Amniotic stem cell (primary cell): ENCODE measurements at places on chromosomes 1 and 21.

DNA sequence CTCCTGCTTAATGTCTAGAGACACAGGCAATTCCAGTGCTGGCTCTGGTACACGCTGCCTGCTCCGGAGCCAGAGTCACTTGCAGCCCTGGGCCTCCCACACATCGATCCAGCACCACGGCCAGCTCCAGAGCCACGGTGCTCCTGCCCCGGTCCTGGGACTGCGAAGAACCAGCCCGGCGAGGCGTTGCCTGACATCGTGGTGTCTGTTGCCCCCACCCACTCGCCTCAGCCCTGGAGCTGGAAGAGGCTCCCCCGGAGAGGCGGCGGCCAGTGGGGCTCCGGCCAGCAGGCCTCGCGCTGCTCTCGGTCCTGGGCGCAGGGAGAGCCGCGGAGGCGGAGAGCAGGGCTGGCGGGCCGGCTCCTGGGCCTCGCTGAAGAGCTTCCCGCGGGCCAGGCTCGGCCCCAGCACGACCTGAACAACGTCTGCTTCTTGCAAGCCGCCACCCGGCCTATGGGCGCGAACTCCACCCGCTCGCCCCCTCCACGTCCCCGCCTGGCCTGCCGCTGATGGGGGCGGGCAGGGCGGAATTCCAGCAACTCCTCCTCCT, 364.8 kb downstream of the CEP170 start:
- no peak for DNase-seq

DNA sequence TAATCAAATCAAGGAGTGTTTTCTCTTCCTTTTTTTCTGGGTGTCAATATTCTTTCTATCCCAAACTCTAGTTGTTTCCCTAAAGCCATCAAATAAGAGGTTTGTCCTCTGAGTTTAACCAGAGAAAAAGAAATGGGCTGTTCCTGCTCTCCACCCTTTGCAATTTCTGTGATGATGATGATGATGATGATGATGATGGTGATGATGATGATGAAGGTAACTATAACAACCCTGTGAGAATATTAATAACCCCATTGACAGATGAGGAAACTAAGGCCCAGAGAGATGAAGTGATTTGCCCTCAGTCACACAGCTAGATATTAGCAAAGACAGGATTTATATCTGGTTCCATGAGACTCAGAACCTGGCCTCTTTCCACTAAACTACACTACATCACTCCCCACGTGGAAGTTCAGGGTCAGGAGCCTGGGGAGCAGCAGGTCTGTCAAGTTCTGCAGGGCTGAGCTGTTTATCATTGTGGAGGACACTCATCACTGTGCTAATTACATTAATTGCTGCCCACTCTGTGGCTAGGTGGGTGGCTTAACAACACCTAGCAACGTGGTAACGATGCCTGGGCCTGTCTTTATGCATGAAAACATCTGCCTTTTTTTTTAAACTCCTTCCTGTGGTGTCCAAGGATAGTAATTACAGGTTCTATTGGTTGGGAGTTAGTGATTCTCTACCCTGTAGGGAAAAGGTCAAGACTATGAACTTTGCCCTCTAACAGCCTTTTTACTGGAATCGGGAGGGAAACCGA, 19.0 kb upstream of the JUN start:
- DNase-seq = no peak

DNA sequence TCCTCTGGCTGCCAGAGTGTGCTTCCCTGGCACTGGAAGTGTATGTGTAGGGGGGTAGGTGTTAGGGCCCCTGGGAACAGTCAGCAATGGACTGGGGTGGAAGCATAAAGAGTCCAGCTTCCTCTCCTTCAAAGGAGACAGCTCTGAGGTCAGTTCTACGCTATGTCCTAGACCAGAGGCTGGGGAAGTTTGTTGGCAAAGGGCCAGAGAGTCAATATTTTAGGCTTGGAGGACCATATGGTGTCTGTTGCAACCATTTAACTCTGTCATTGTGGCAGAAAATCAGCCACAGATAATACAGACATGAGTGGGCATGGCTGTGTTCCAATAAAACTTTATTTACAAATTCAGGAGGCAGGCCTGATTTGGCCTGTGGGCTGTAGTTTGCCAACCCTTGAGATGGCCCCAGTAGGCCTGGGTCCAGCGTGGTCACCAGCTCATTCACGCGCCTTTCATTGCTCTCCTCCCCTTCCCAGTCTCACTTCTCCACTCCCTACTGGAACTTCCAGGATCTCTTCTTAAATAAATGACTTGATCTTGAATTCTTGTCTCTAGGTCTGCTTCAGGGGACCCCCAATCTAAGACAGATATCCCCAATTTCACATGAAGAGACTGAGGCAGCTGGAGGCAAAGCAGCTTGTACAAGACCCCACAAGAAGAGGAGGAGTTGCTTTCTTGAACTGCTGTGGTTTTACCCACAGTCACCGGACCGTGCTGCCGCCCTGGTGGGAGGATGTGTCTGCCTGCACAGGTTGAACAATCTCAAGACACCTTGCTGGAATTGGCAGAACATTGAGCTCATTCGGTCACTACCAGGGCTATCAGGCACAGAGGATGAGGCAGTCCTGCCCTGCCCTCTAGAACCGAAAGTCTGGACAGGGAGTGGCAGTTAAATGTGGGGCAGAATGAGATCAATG, 162.4 kb upstream of the POU3F1 start:
- DNase-seq = no peak

GRCh38 chr1:85629532-85629920, 49.0 kb downstream of the CCN1 start:
- DNase-seq = no peak

DNA sequence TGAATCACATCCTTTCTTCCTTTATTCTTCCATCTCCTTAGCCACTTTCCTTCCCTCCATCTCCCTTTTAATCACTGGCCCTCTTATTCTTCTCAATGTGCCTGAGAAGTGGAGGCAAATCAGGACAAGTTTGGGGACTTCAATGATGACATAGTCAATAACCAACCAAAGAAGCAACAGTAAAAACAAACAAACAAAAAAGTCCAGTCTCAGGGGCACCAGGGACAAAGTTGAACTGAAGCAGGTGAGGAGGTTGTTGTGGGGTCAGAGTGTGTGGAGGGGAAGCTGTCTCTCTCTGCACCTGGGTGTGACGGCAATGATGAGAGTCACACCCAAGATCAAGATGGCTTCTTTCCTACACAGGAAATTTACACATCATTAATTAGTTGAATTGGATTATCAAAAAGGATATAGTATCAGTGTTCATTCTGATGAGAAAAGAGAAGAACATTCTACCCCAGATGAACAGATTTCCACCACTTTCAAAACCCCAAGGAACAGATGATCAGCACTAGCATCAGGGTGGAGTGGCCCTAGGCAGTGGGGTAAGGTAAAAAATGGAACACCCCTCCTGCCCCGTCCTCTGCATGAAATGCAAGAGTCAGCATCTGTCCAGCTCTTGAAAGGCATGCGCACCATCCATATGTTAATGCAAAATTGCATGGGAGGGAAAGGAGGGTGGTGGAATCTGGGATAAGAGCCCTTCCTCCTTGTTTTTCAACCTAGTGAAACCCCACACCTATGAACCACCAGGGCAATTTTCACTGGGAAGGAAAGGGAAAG, 32.6 kb downstream of the HSD3B2 start:
- no peak for DNase-seq

GRCh38 chr21:42208801-42209490, 10.0 kb upstream of the ABCG1 start:
- DNase-seq = no peak

DNA sequence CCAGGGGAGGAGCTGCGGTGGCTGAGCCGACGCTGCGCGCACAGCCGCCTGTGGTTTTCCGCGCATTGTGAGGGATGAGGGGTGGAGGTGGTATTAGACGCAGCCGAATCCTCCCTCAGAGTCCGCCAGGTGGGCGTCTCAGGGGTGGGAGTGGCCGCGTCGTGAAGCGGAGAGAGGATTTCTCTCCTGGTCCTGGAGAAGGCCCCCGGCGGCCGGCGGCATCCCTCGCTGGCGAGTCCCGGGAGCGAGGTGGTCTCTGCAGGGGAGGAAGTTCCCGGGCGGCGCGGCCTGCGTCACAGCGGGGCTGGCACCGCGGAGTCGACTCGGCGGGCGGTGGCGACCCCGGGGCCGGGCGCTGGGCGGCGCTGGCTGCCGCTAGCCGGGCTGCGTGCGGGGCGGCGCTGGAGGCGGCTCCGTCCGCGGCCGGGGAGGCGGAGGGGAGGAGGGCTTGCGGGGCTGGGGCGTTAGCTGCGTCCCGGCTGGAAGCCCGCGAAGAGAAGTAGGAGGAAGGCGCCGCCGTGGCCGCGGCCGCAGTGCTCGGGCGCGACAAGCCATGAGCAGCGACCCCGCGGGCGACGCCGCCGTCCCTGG, at the start of gene LRRC8C:
TSS of gene LRRC8C (plus strand) at position 464 of the 591 bp plus-strand sequence. CDS start 53,354 bp downstream, outside the sequence.
- DNase-seq = peak; percentile 70
